Smooth muscle cell of the umbilical artery (primary cell): ENCODE measurements at places on chromosomes 5 and 9. TPM values are rescaled to one million over a fixed set of nuclear protein-coding genes. Genes with fewer than 3 reads are reported as not detected.

Gene RASEF
- total RNA-seq = 0.28 and 0.59 TPM in 2 replicates

Gene STK32A
- 0.83 and 3.0 TPM in 2 replicates for total RNA-seq

Gene PPP2R2B
- 0.18 TPM in 1 of 2 replicates, not detected in the other for total RNA-seq

Gene SLC25A48
- not detected in 2 replicates for total RNA-seq

Gene TSC1
- total RNA-seq = 42.2 and 45.6 TPM in 2 replicates

Gene TSSK1B
- total RNA-seq = 0.30 and 0.46 TPM in 2 replicates
